ENCODE measurements at places on chromosomes 2 and 18.

DNA sequence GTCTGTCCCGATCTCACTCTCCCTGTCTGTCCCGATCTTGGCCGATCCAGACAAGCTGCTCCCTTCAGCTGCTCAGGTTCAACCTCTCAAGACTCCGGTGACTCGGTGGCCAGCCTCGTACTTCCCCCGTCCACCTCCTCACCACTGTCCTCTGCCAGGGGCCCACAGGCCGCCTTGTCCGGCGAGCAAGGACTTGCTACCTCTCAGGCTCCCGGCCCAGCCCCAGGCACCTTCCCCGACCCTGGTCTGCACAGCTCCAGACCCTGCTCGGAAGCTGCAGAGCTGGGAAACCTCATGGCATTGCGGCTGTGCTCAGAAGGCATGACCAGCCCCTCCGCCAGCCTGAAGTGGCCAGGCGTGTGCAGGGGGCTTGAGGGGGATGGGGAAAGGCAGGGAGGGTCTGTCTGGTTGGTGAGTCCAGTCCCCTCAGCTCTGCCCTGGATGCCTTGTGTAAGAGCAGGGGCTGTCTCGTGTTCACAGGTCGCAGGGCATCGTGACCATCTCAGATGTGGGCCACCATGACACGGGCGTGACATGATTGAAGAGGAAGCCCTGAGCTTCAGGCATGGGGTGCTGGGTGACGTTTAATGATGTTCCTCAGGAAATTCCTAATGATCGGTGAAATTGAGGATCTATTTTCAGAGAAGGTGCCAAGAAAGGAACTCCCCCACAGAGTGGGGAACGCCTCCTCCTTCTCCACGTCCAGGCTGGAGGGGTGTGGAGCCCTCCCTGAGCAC is 121.2 kb upstream of the CTDP1 start:
- no peak for DNase-seq

- no peak for DNase-seq
Observed at GRCh38 chr2:19488009-19488691, 129.7 kb upstream of the OSR1 start.

DNA sequence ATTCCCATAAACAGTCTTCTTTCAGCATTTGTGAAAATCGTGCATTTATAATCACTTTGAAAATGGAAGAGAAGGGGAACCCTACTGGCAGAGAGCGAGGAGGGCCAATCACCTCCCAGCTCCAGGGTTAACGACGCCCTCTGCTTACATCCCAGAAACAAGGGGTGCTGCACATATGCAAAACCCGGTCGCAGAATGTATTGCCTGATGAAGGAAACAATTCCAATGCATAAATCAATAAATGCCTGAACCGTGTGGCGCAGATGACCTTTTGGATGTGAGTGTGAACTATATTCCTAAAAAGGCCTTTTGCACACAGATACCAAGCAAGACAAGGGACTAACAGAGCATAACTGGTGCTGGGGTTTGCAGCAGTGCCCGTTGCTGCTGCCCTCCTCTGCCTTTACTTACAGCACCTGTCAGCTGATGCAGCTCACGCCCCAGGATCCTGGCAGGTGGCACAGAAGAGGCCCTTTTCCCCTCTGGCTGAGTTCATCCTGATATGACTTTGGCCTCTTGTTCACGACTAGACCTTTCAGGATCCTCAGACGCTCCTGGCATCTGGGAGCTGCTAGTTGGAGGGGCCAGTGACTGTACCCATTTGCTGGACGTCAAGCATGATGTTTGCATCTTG is 67.8 kb downstream of the MYT1L start:
- no peak for DNase-seq

- DNase-seq: no peak
Observed at GRCh38 chr18:79502782-79503181, 107.1 kb downstream of the NFATC1 start.

DNA sequence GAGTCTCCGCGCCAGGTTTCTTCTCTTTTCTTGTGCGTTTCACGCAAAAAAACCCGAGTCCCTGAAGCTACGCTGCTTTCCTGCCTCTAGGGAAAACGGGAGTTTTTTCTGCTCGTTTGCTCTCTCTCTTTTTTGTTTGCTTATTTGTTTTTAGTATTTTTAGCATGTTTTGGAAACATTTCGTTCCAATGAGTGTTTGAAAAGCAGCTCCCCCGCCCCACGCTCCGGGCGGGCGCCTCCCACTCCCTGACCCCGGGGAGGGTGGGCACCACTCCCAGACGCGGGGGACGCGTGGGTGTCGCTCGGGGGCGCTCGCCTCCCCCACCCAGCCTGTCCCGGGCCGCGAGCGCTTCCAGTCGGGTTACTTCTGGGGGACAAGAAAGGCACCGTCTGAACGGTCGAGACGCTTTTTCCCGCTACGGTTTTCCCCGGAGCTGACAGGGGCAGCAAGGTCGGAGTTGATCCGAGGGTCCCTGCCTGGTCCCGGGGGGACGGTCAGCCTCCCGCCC is 446 bp upstream of the EFHD1 start:
- no peak for DNase-seq

DNA sequence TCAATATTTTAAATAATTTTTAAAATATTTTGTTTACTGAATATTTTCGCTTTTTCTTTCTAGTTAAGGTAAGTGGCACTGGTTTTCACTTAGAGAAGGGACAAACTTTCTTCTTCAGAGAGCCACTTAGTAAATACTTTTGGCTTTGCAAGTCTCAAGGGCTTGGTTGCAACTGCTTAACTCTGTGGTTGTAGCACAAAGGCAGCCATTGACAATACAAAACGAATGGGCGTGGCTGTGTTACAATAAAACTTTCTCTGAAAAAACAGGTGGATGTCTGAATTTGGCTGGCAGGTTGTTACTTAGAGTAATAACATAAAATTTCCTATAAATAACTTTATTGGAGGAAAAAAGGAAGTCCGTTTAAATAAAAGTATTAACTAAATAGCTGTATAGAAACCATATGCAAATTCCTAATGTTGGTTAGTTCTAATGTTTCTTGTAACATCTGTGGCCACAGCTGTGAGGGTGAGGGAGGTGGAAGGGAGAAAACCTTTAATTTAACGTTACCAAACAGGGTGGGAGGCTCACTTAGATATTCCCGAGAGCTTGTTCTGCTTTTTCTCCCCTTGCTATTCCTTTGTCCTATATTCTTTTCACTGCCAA is 62.4 kb upstream of the TNP1 start:
- no peak for DNase-seq
